ENCODE measurements at places on chromosomes 3 and 15.

DNA sequence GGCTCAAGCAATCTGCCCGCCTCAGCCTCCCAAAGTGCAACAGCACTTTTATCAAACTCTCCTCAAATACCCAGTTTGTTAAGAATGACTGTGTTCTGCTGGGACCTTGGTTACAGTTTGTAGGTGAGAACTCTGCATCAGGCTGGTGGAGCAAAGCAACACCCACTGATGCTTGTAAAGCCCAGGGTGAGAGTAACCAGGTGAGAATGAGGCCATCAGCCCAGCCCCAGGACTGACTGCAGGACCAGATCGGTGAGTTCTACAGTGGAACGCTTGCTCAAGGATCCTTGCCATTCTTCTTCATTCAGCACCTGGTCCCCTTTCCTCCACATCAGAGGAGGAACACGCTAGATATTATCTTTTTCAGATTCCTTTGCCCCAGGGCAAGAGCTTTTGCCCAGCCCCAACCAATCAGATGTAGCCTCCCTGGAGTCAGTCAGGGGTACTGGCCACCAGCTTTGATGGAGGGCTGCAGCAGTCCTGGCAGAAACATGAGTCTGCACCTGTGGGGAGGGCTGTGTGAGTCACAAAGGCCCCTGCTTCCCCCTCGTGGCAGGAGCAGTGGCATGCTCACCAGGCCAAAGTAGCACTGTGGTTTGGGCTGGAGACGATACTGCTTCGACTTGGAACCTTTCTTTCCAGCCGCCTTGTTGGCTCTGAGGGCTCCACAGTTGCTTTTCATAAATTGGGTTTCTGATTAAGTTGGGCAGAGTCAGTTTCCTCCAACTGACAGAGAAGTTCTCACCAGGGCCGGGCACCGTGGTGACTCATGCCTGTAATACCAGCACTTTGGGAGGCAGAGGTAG is 3.5 kb upstream of the SHISA5 start:
- no peak for DNase-seq

DNA sequence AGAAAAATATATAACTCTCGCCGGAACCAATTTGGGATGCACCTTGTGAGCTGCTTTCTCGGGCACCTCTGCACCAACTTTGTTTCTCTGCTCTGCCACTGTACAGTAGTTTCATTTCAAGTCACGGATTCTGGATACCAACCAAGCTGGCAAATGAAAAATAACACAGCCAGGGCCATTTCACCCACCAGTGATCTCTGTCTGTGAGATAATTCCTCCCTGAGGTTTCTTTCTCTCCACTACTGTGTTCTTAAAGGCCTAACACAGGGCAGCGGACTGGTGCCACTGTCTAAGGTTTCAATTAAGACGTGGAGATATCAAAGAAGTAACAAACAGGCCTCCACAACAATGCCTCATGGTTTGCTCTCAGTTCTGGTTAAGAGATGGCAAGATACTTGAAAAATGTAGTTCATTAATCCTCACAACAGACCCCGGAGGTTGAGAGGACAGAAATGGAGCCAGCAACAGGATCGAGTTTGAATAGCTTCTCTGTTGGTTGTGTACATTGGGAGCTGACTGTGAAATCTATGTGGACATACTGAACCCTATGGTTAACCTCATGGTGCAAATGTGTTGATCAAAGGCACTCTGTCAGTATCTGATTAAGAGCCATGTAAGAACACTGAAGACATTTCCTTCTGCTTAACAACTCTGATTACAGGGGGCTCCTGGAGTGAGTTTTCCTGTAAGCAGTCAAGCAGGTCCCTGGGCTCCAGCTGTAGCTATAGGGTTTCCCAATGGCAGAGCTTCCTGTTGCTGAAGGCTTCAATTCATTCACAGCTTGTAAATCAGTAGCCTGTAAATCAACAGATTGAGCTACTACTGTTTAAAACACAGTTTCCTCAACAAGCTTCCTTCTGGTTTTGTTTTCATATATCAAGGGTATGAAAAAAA is 470.5 kb downstream of the EPHA3 start:
- DNase-seq, result no peak

DNA sequence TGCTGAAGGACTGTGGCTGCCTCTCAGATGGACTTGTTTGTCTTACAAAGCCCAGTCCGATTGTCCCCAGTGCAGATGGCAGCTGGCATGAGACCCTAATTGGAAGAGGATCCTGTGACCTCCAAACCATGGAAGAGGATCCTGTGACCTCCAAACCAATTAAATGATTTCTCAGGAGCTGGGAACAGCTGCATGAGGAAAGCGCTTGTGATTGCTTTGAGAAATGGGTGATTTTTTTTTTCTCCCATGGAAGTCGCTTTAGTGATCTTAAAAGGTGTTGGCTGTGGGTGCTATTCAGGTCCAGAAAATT is 68.4 kb upstream of the LARS2 start:
- no peak for DNase-seq

GRCh38 chr3:132622761-132623160 is 25.7 kb downstream of the ACKR4 start:
- no peak for DNase-seq

GRCh38 chr3:126889276-126890201 is 93.4 kb upstream of the PLXNA1 start:
- no peak for DNase-seq

GRCh38 chr3:49199239-49199899 is 28.0 kb downstream of the KLHDC8B start:
- peak; percentile 99 for DNase-seq
